ENCODE measurements at places on chromosomes 12 and 14.

DNA sequence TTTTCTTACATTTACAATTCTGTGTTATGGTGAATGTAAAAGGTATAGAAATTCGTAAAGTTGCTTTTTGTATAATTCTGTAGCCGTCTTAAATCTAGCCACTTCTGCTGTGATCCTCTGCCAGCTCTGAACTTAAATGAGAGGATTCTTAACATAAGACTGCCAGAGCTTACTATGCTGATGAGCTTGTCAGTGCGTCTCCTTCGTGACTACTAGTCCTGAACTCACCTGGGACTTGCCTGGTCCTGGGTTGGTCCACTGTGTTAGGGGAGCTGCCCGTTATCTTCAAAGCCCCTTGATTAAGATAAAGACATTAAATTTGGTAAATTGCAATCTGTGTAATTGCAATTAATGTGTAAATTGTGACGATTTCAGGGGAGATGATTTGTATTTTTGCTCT is 44.7 kb downstream of the UNC79 start:
- DNase-seq = no peak

DNA sequence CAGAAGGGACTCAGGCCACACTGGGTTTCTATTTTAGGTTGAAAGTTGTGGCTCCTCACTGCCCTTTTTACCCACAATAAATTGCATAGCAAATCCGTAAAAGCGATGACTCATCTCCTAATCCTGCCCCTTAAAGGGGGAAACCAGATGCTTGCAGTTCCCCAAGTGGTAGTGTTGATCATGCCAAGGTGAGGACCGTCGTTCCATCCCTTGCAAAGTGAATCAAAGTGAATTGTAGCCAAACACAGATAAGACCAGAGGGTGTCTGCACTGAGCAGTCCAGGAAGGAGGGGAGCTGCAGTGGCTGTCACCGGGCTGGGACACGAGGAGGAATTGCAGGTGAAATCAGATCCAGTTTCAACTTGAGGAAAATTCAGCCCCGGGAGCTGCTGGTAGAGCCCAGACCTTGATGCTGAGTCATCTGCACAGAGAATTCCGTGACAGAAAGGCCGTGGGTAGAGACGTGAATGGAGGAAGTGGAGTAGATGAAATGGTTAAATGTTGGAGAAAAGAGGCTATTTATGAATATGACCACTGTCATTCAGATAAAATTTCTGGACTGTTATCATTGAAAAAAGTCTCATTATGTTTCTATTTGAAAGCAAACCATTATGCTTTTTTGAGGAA is 44.2 kb upstream of the MMP17 start:
- DNase-seq = peak; percentile 89

DNA sequence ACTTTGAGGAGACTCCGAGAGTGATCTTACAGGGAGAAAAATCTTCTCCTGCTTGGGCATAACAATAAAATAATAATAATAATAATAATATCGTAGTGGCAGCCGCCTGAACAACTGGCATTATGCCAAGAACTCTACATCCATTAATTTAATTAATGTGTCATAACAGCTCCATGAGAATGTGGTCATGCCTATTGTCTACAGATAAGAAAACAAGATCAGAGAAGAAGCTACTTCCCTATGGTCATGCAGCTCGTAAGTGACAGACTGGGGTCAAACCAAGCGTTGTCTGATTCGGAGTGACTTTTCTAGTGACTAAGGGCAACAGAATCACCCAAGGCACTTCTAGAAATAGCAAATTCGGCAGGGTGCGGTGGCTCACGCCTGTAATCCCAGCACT is 11.7 kb downstream of the PROX2 start:
- no peak for DNase-seq

GRCh38 chr14:63770187-63770807 is 42.4 kb upstream of the SGPP1 start:
- peak; percentile 47 for DNase-seq

- no peak for DNase-seq
Measured at GRCh38 chr12:117124421-117125271, 25.4 kb upstream of the TESC start.

DNA sequence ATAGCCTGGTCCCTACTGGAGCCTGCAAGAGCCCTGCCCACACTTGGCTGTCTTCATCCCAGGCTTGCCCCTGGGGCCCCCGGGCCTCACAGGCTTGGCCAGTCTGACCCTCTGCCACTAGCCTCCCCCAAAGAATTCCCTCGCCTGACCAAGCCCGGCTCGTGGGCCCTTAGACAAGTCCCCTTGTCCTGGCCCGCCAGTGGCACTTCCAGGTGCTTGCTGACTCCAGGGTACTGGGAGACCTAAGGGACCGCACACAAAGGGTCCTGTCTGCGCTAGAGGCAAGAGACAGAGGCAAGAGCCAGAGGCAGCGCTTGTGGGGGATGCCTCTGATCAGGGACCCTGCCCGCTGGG is 5.0 kb downstream of the BTBD6 start:
- DNase-seq = no peak

DNA sequence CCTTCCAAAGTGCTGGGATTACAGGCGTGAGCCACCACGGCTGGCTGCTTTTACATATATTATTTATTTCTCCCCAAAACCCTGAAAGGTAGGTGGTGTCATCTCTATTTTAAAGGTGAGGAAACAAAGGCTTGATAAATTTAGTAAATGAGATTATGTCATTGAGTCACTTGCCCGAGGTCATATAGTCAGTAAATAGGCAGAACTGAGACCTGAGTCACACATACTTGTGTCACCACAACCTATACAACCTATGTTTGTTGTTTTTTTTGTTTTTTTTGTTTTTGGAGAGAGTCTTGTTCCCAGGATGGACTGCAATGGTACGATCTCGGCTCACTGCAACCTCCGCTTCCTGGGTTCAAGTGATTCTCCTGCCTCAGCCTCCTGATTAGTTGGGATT is 12.8 kb downstream of the TSFM start:
- DNase-seq = peak; percentile 95

- DNase-seq = no peak
Measured at GRCh38 chr14:23115918-23116317, 3.1 kb downstream of the CEBPE start.

GRCh38 chr14:87698481-87698880 is 294.5 kb downstream of the GALC start:
- DNase-seq = peak; percentile 8

DNA sequence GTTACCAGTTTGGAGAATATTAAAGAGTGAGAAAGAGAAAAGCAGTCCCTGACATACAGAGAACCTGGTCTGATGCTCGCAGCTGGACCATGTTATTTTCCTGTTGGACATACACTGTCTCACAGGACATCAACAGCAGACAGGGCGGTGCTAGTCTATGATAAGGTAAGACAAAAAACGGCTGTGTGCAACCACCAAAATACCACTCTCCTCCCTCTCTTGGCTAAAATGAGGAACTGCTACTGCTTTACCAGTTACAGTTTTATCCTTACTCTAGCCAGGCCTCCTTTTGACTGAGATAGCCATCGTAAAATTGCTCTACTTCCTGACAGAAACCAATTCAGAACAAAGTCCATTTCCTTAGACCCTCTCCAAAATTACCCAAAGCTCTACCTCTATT is 47.0 kb upstream of the ERGIC2 start:
- no peak for DNase-seq

- DNase-seq = no peak
Measured at GRCh38 chr14:71317385-71318096, 410.3 kb downstream of the PCNX1 start.

DNA sequence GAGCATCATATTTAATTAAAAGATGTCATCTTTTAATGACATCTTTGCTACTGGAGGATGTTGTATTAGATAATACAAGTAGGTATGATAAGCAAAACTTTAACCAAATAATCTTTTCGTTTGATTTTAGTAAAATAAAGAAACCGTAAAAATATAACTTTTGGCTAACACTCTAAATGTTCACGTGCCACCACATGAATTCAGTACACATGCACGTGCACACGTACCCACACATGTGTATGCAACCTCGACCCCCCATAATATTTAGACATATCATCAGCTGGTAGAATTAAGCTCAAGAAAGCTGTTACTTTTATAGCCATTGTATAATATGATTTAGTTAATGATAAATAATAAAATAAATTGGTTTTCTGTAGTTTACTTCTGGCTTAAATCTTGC is 566.6 kb upstream of the FBXO33 start:
- no peak for DNase-seq

GRCh38 chr12:52730383-52730782 is 27.1 kb upstream of the KRT77 start:
- DNase-seq = no peak

All from bronchial epithelial cell (primary cell).